H4 (cell line): ENCODE measurements at places on chromosomes 4 and X. TPM values are rescaled to one million over a fixed set of nuclear protein-coding genes. Genes with fewer than 3 reads are reported as not detected.

Gene ATP5ME
- total RNA-seq: 193 and 272 TPM in 2 replicates

Gene LPAR4
- total RNA-seq: 0.08 TPM in 1 of 2 replicates, not detected in the other

Gene MAGEA2
- total RNA-seq: 10.6 and 15.8 TPM in 2 replicates

Gene PTTG2
- not detected in 2 replicates for total RNA-seq

Gene LAS1L
- 39.5 and 41.5 TPM in 2 replicates for total RNA-seq

Gene GABRE
- total RNA-seq: 7.8 and 16.9 TPM in 2 replicates

Gene CNGA1
- total RNA-seq: not detected in 2 replicates

Gene SHISA3
- total RNA-seq: 0.27 TPM in 1 of 2 replicates, not detected in the other

Gene PHEX
- 0.85 and 1.3 TPM in 2 replicates for total RNA-seq

Gene PKD2
- total RNA-seq: 18.8 and 22.3 TPM in 2 replicates

Gene MEPE
- not detected in 2 replicates for total RNA-seq

Gene SPANXN4
- total RNA-seq: not detected in 2 replicates

Gene H2AZ1
- total RNA-seq: 1,439 and 1,655 TPM in 2 replicates

Gene GLOD5
- not detected in 2 replicates for total RNA-seq

Gene FRMD7
- not detected in 2 replicates for total RNA-seq

Gene SCRG1
- not detected in 2 replicates for total RNA-seq

Gene SMIM10L2A
- 0.04 and 0.25 TPM in 2 replicates for total RNA-seq

Gene CNKSR2
- total RNA-seq: 4.8 and 6.0 TPM in 2 replicates

Gene NOCT
- total RNA-seq: 11.9 and 15.1 TPM in 2 replicates

Gene LNX1
- 2.8 and 4.2 TPM in 2 replicates for total RNA-seq

Gene FAM114A1
- total RNA-seq: 89.3 and 118 TPM in 2 replicates

Gene YIPF7
- 0.92 TPM in 1 of 2 replicates, not detected in the other for total RNA-seq

Gene SMPX
- 2.0 and 2.1 TPM in 2 replicates for total RNA-seq

Gene GCNA
- total RNA-seq: 1.0 and 1.2 TPM in 2 replicates

Gene IL2
- not detected in 2 replicates for total RNA-seq

Gene ETNPPL
- total RNA-seq: 0.10 TPM in 1 of 2 replicates, not detected in the other

Gene FHDC1
- 0.10 and 0.15 TPM in 2 replicates for total RNA-seq

Gene CSAG3
- 3.2 and 3.3 TPM in 2 replicates for total RNA-seq

Gene MOSPD2
- total RNA-seq: 6.6 and 12.2 TPM in 2 replicates

Gene TEX13D
- not detected in 2 replicates for total RNA-seq

Gene PCDH10
- total RNA-seq: 4.5 and 5.5 TPM in 2 replicates

Gene HGFAC
- 0.10 and 0.39 TPM in 2 replicates for total RNA-seq

Gene SFRP2
- total RNA-seq: 0.29 TPM in 1 of 2 replicates, not detected in the other

Gene NEUROG2
- total RNA-seq: not detected in 2 replicates

Gene SPINK2
- 0.45 TPM in 1 of 2 replicates, not detected in the other for total RNA-seq
